ENCODE measurements at places on chromosomes 4 and X.

- no peak for DNase-seq
Measured at GRCh38 chr4:118213101-118213500, 139.7 kb downstream of the PRSS12 start.

DNA sequence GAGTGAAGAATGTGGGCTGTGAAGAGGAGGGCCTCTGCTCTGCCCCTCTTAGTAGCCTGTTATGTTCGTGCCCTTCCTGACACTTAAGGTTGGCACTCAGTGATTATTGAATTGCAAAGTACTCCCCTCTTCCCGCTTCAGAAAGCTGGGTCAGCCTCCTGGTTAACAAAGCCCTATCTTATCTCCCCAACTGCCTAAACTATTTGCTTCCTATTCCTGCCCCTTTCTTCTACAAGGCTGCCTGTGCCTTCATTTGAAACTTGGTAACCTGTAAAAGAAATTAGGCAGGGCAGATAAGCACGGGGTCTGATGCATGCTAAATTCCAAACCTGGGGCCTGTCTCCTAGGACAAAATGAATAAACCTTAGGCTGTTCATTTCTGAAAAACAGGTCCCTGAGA lies 23.1 kb upstream of the TMEM150C start:
- no peak for DNase-seq

- DNase-seq = no peak
Measured at GRCh38 chr4:176920694-176921093, 128.0 kb upstream of the VEGFC start.

- no peak for DNase-seq
Measured at GRCh38 chr4:27568236-27568951, 707.8 kb downstream of the STIM2 start.
